ENCODE measurements at places on chromosomes 5 and 9.

- DNase-seq: no peak
Measured at GRCh38 chr9:136233411-136233810, 12.2 kb downstream of the QSOX2 start.

DNA sequence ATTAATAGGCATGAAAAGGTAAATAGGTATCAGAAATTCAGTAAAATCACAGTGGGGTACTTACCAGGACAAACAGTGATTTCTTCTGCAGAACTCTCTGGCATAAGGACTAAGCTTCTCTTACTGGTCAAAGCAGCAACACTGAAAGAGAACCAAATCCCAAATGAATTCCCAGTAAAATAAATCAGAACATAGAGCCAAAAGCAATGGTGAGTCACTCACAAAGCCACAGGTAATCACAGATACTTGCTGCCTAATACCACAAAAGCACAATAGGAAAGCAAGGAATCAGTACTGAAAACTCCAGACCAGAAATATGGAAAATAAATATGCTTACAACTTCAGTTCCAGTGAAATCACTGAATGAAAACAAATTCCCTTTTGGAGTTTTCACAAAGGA, 50.7 kb downstream of the UIMC1 start:
- no peak for DNase-seq

DNA sequence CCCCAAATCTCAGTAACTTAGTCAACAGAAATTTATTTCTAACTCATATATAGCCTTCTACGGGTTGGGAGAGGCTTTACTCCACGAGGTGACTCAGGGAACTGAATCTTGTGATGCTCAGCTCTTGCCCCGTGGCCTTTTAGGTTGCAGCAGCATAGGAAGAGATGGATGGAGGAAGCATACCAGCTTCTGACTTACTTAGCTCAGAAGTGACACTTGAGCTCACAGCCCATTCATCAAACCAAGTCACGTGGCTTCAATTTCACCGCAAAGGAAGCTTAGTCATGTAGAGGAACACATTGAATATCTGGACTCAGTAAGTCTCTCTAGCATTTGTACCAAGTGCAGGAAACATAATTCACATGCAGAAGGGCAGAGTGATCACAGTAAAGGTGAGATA, 124.1 kb upstream of the KCNN2 start:
- DNase-seq: no peak

DNA sequence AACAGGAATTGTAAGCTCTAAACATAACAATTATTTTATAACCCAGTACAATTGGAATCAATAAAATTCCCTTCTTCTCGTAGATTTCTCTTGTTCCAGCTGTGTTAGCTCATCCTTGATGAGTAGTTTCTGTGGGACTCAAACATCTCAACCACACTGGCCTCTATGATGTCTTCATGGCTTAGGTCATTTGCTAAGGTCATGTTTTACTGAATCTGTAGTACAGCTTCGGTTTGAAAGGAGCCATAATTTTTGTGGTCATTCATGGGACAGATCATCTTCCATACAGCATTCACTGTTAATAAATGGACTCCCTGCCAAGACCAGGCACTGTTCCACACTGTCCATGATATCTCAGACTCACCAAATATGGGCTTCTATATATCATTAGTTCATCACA, 369.0 kb upstream of the RFX3 start:
- DNase-seq: no peak

All from erythroblast (primary cell).